ENCODE measurements at places on chromosomes 7 and 10.

- DNase-seq: no peak
Observed at GRCh38 chr7:134021836-134022235, 105.3 kb upstream of the LRGUK start.

GRCh38 chr10:103736044-103736443 is 119.3 kb downstream of the SH3PXD2A start:
- DNase-seq: no peak

GRCh38 chr7:27161214-27161720 is 4.1 kb downstream of the HOXA9 start:
- DNase-seq: no peak

DNA sequence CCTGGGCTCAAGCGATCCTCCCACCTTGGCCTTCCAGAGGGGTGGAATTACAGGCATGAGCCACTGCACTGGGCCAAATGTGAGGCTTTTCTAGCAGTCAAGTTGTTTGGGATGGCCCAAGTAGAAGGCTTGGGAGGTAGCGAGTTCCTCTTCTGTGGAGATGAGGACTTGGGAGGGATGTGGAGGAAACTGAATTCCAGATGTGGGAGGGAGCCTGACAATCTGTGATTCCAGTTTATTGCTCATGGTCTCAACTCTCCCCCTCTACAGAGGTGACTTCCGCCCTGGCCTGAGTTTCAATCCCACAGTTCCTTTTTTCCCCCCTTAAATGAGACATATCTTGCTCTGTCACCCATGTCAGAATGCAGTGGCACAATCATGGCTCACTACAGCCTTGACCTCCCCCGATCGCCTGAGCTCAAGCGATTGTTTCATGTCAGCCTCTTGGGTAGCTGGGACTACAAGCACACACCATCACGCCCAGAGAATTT is 3.4 kb downstream of the STYXL1 start:
- DNase-seq: no peak

DNA sequence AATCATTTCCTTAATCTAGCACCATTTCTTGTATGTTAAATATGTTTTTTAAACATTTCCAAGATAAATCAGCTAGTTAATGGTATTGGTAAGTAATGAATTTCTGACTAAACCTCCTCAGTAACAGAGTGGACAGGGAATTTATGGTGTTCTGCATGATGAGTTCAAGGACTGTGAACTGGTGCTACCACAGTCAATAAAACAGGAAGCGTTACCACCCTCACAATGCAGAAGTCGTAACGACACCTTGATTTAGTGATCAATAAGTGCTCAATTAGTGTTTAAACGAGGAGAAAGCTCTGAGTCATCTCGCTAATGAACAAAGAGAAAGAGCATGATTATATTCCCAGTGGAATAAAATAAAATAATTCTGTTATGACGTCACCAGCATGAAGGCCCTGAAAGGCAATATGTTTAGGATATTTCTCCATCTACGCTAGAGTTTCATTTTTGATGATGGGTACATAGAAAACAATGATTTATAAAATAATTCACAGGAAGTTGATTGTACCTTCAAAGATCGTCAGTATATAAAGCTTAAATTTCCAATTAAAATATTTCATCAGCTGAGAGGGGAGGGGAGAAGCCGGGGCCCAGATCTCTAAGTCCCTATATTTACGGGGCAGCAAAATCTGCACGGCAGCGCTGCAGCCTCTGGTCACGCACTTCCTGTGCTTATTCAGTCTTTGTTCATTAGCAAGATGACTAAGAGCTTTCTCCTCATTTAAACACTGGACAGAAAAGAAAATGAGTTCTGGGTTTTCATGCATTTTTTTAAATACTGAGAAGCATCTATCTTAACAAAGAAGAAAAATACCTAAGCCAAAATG is 400.5 kb downstream of the PTPRN2 start:
- DNase-seq: no peak

DNA sequence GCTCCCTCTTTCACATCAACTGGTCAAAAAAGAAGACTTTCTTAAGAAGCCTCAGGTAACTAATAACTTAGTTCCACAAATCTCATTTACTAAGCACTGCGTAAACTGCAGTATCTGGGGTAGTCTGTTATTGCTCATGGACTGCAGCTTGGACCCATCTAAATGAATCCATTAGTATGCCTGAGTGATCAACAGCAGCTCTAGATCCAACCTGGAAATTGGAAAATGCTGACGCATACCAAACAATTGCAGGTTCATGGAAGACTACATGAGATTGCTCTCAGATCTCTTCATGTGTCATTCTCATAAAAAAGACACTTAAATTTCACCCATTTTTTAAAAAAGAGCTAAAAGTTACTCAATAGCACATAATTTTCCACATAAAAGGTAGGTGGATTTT is 121.6 kb downstream of the IDE start:
- DNase-seq: no peak

DNA sequence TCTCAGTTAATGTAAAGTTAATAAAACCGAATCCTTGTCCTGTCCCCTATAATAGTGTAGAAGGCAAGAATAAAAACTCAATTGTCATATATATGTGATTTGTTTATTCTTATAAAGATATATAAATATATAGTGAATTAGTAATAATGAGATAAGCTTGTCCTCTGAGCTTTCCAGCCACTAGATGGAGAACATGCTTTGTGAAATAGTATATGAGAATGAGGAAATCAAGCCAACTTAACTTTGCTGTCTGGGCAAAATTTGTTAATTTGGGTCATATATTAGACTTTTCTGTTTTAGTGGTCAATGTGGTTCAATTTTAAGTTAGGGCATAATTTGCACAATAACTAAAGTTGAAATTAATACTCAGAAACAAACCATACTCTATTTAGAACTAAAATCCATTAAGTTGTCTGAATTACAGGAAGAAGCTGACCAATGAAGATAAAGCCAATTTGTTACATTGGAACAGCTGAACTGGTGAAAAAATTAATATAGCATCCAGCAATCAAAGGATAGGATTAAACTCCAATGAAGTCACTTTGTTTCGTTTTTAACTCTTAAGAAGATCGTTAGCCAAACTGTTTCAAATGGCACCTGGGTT is 595.0 kb downstream of the ARL4A start:
- DNase-seq: peak; percentile 59

DNA sequence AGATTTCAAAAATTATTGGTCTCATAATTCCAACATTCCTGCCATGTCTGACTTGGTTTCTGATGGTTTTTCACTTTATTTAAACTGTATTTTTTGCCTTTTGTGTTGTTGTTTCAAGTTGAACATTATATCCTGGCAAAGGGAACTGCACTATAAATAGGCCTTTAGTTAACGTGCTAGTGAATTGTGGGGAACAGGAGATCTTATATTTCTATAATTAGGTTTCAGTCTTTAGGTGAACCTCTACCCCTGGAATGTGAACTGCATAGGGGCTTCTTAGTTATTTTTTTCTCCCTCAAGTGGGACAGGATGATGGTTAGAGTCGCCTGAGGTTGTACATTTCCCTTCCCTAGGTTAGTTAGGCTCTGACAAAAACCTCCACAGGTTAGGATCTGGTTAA is 128.6 kb downstream of the MLLT10 start:
- no peak for DNase-seq

- no peak for DNase-seq
Observed at GRCh38 chr7:120837599-120837998, 20.3 kb downstream of the TSPAN12 start.

DNA sequence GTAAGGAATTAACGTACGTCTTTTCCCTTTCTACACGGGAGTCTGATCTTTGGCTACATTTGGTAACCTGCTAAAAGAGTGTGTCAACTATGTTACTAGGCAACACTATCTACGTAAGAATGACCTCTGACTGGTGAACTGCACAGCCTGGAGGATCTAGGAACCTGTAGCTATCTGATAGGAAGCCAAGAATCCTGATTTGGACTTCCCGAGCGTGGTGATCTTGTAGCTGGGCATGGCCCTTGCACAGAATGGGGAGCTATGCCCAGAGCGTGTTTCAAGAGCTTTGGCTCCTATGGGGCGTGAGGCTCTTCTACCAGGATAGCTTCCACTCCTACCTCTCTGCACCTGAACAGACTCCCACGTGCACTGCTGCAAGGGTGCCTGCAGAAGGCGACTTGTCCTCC is 157.5 kb downstream of the TAX1BP1 start:
- DNase-seq: no peak

GRCh38 chr7:149764481-149765398 is 8.6 kb downstream of the ZNF467 start:
- no peak for DNase-seq

DNA sequence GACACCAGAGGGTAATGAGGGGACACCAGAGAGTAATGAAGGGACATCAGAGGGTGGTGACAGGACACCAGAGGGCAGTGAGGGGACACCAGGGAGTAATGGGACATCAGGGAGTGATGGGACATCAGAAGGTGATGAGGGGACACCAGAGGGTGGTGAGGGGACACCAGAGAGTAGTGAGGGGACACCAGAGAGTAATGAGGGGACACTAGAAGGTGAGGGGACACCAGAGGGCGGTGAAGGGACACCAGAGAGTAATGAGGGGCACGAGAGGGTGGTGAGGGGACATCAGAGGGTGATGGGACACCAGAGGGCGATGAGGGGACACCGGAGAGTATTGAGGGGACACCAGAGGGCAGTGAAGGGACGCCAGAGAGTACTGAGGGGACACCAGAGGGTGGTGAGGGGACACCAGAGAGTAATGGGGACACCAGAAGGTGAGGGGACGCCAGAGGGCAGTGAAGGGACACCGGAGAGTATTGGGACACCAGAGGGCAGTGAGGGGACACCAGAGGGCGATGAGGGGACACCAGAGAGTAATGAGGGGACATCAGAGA is 10.6 kb downstream of the NACAD start:
- no peak for DNase-seq

GRCh38 chr7:53111031-53111430 is 75.6 kb downstream of the POM121L12 start:
- no peak for DNase-seq

DNA sequence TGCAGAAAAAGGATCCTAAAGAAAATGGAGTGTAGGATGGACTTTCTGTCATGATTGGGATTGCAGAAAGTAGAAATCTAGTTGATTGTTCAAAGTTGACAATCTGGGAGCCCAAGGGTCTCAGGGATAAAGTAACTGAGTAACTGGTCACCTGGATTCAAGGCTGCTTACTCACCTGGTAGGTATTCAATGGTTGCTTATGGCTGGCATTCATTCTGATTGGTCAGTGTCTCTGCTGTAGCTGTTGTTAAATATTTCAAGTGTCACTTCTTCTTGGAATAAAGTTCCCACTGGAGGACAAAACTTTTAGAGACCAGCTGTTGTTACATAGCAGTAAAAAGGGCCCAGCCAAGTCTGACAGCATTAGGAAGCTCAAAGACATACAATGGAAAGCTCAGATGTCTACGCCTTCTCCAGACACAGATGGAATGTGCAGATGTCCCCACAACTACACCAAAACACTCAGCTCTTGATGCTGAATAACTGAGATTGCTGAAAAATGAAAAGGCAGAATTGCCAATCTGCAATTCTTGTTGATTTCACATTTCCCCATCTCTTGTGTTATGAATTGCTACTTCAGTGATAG is 106.9 kb downstream of the ZNF467 start:
- DNase-seq: no peak

GRCh38 chr7:110905773-110906566 is 185.0 kb upstream of the LRRN3 start:
- DNase-seq: no peak

DNA sequence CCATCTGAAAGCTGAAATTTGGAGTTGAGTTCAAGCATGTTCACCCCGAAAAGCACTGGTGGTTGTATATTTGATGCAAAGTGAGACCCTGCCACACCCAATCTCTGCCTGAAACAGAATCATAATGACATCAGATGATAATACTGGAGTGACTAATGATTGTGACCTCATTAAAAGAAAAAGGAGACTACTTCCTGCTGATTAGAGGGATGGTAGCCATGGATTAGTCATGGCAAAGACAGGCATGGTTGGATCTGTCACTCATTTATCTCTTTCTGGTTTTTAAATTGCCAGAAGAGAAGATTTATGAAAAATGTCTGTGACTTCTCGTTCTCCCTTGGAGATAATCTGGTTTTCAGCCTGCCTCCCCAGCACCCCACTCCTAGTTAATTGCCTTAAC is 101.2 kb downstream of the BAMBI start:
- DNase-seq: peak; percentile 11

DNA sequence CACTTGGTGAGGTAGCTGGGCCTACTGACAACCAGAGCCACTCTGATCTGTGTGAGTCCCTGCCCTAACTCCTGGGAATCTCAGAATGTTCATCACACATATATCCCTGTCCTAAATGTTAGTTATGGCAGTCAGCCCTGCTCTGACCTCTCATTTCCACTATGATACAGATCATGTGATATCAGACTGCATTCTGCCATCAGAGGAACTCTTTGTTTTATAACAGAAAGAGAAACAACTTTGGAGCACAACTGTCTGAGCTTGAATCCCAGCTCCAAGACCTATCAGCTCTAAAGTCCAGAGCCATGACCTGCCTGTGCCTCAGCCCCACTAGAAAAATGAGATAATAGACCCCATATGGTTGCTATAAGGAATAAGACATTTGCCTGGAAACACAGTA is 54.6 kb upstream of the ABCB4 start:
- no peak for DNase-seq

DNA sequence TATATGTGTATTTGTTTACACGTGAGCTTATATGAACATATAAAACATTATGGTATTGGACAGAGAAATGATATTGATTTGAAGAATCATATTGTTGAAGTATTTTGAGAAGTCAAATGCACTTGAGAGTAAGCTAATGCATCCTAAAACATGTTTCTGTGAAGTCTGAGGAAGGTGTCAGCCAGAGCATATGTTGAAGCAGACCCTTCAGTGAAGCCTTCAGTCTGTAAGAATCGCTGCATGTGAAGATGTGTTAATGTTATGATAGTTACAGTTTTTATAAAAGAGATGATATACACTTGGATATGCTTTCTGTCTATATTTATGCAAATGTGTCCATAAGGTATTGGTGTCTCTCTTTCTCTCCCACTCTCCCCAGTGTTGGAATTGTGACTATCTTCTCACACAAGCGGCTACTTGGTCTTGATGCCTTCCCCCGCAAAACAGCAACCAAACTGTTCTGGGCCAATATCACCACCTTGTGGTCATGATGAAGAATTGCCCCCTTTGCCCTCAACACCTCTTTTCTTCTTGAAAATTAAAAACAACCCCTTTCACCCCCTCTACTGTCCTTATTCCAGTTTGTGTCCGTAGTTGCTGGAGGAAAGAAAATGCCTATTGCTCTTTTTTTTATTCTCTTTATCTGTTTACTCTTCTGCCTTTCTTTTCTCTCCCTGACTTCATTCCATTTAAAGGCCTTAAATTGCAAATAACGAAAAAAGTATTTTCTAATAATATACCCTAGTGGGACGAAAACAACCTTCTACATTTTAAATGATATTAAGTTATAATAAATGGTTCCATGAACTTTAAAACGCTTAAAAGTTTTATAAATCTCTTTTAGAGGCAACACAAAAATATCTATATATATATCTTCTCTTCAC is 64.9 kb downstream of the IKZF1 start:
- DNase-seq: peak; percentile 16

- DNase-seq: peak; percentile 65
Observed at GRCh38 chr10:70132098-70133029, at the start of gene AIFM2. Gene AIFM2 (minus strand): TSS chr10:70132825. CDS start chr10:70124084, 8,741 bp downstream.

DNA sequence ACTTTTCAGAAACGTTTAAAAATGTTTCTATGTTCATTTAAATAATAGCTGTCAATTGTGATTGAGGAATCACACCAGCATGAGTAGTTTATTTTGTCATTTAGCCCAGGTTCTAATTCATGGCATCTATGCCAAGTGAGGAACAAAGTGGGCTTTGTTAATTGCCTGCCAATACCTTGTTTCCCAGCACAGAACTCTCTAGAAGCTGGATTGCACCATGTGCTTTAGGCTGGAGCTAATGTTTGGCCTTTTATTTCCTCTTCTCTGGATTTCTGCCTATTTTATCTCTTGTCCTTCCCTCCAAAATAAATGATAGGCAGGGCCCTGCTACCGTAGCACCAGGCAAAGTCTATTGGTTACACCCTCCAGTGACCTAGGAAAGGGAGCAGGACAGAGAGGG is 109.9 kb upstream of the ITGB1 start:
- no peak for DNase-seq

All from iris pigment epithelial cell (primary cell).